ENCODE measurements at places on chromosomes 12 and 14.

GRCh38 chr12:64580681-64581080 lies 29.6 kb upstream of the RASSF3 start:
- no peak for DNase-seq

GRCh38 chr14:24267516-24267915 lies 3.9 kb downstream of the RABGGTA start:
- DNase-seq = no peak

DNA sequence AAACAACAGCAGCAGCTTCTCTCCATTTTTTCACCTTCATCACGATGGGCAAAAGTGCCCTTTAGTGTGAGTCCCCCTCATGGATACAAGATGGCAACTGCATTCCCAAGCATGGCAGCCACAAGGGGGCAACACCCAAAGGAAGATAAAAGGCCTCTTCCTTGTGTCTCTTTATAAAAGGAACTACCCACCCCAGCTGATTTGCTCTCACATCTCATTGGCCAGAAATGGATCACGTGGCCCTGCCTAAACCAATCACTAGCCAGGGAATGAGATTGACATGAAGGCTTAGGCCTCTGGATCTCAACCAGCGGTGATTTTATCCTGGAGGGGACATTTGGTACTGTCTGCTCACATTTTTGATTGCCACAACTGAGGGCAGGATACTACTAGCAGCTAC lies 21.9 kb upstream of the IFT81 start:
- peak; percentile 42 for DNase-seq

GRCh38 chr14:92877757-92878431 lies 45.1 kb upstream of the CHGA start:
- DNase-seq = no peak

GRCh38 chr12:10557329-10557728 lies 51.6 kb downstream of the EIF2S3B start:
- no peak for DNase-seq

DNA sequence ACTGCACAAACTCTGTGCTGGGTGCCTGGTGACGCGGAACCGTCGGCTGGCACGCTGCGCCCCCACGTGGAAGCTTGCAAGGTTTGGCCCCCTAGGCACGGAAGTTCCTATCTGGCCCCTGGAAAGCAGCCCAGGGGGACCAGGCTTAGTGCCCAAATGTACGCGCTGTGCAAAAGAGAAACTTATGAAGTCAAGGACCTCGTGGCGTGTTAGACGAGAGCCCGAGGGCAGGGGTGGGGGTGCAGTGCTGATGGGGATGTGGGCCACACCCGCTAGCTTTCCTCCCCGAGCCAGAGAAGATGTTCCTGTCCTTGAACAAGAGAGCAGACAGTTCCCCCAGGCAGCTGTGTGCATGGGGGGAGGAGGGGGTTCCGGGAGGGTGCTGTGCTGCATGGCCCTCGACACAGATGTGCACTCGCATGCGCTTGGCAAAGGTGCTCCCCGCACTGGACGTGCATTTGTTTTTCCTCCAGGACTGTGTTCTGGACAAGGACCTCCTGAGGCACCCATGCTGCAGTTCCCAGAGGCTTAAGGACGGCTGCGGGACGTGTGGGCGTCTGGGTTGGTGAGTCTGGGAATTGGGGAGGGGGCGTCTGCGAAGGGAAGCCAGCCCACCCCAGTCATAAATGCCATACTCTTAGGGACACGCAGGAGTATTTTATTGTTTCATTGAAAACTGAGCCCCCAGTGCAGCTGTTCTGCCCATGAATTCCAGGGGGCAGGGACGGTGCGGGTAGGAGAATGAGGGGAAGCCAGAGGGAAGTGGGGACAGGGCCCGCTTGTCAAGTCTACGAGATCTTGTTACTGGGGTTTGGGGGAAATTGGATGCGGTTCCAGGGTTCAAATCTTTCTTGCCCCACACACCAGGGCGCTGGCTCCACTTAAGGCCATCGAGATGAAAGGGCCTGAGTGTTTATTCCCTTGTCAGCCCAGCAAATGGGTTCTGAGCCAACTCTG lies 80.0 kb downstream of the NTF3 start:
- DNase-seq = peak; percentile 10

DNA sequence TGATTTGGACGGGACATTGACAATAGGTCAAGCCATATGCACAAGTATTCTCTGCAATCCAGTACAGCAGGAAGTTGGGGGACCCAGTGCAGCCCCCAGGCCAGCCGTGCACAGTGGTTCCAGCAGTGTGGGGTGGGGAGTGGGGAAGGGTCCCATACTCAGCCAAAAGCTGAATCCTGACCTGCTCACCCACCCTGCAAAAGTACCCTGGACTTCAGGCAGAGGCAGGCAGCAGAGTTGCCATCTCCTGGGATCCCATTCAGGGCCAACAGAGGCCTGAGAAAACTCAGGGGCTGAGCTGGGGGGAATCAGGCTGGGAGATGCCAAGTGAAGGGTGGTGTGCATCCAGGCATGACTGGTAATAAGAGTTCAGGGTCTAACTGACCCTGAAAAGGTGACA lies 83.9 kb downstream of the ALG10 start:
- no peak for DNase-seq

DNA sequence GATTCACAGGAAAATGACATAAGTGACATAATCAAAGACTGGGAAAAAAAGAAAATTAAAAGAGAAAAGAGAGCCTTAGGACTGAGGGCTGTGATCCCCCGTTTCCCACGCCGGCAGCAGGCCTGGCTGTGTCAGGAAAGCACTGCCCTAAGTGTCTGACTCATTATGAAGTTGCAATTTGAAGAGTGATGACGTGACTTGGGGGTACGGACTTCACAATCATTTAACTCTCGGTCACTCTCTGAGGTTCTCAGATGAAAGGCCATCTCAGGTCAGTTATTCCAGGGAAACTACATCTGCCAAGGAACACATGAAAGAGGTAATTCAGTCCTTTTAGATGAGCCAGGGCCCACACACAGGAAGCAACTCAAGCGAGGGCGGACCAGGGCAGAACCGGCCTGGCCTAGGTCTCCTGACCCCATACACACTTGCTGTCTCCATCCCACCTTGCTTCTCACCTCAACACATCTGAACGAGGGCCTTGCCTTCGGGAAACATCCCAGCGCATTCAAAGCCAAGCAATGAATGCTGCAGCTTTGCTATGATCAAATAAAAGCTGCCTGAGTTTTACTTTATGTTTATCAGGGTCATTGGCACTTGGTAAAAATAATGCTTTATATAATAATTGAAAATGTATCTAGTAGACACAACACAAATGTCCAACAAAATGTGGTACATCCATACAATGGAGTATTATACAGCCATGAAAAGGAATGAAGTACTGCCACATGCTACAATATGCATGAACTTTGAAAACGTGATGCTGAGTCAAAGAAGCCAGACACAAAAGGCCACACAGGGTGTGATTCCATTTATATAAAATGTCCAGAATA lies 2.7 kb downstream of the SSH1 start:
- peak; percentile 20 for DNase-seq

DNA sequence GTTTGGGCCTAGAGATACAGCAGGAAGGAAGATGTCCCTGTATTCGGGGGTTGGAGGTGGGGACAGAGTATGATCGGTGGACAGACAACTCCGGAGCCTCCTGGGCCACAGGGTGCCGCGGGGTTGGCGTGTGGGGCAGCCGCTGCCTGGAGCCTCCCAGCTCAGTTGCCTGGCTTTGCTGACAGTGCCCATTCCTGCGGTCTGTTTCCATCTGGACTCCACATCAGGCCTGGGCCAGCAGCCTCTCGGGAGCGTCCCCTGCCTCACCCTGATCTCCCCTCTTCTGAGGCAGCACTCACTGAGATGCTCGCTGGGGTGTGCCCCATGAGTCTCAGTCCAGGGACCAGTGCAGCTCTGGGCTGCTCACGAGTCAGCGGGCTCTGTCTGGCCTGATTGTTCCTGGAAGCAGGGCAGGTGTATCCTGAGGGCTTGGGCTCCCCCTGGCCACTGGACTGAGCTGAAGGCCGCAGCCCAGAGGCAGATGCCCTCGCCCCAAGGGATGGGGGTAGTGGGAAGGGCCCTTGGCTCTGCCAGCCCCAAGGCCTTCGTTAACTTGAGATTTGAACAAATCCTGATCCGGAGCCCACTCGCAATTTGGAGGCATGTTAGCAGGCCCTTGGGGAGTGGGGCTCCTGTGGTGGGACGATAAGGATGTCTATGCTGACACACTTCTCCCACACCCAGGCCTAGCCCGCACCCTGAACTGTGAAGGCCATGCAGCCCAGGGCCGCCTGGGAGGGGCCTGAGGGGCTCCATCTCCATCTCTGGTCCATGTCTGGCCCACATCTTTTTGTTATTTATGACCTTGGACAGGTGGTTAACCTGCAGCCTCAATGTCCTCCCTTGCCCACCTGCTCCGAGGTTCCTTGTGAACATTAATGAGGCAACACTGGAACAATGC lies 7.5 kb downstream of the HIP1R start:
- DNase-seq = no peak

DNA sequence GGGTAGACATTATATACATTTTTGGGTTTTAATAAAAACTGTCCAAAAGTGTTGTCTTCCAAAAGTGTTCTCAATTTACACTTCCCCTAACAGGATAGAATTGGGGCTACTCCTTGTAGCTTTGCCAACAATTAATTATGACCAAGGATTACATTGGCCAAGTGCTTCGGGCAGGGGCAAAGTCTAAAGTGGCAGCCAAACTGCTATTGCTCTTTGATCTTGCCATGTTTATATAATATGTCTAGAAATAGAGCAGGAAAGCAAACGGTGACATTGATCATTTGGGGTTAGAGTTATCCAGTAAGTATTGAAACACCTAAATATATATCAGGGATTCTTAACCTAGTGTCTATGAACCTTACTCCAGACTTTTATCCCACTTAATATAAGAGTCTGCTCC lies 31.2 kb upstream of the IGF1 start:
- DNase-seq = no peak

DNA sequence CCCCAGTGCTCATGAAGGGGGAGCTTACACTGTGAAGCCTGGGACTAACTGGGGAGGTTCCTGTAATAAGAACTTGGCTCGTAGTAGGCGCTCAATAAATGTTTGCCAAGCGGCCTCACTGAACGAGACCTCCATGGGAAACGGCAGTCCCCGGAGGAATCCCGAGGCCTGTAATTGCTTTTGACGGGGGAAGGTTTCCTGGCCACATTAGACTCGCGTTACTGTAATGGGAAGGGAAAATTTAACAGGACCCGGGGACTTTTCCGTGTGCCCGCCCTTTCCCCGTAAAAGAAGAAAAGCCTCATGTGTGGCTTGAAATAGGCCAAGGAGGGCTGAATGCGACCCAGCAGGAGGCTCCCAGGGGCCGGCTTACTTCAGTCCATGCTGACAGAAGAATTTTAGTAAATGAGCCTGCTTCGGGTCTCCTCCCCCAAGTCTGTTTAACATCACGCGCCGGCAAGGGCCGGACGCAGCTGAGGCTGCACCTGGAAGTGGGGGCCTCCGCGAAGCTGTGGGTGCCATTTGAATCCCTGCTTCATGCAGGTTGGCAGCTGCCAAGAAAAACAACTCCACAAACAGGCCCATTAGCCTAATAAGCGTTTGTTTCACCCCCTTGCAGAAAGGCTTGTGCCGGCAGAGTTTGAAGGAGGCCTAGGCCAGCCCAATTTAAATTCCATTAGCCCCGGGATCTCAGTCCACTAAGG lies 39.8 kb upstream of the PWP1 start:
- DNase-seq = no peak

GRCh38 chr12:19208456-19208855 lies 78.9 kb downstream of the PLEKHA5 start:
- no peak for DNase-seq

- no peak for DNase-seq
Observed at GRCh38 chr14:23432102-23432925, 3.1 kb downstream of the MYH7 start.

GRCh38 chr12:904010-904414 lies 45.5 kb downstream of the RAD52 start:
- peak; percentile 79 for DNase-seq

- no peak for DNase-seq
Observed at GRCh38 chr14:100342195-100342594, 19.1 kb downstream of the SLC25A47 start.

- no peak for DNase-seq
Observed at GRCh38 chr12:102776041-102776440, 141.0 kb downstream of the PAH start.

GRCh38 chr12:45670346-45671065 lies 59.0 kb upstream of the ARID2 start:
- no peak for DNase-seq

GRCh38 chr14:89650077-89650978 lies 233.3 kb upstream of the FOXN3 start:
- no peak for DNase-seq

DNA sequence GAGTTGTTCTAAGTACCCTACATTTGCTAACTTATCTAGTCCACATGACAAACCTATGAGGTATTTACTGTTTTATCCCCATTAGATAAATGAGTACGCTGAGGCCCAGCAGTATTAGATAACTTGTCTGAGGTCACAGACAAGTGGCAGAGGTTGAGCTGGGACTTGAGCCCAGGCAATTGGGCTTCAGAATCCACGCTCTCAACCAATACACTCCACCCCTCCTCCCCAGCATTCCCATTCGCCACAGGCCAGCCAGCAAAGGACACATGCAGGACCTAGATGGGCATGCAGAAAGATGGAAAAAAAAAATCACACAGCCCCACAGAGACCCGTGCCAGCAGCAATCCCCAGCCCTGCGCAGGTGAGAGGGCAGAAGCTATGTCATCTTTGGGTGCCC lies 12.4 kb downstream of the HDAC7 start:
- no peak for DNase-seq

- peak; percentile 22 for DNase-seq
Observed at GRCh38 chr14:94485944-94486841, 10.2 kb upstream of the SERPINA9 start.

DNA sequence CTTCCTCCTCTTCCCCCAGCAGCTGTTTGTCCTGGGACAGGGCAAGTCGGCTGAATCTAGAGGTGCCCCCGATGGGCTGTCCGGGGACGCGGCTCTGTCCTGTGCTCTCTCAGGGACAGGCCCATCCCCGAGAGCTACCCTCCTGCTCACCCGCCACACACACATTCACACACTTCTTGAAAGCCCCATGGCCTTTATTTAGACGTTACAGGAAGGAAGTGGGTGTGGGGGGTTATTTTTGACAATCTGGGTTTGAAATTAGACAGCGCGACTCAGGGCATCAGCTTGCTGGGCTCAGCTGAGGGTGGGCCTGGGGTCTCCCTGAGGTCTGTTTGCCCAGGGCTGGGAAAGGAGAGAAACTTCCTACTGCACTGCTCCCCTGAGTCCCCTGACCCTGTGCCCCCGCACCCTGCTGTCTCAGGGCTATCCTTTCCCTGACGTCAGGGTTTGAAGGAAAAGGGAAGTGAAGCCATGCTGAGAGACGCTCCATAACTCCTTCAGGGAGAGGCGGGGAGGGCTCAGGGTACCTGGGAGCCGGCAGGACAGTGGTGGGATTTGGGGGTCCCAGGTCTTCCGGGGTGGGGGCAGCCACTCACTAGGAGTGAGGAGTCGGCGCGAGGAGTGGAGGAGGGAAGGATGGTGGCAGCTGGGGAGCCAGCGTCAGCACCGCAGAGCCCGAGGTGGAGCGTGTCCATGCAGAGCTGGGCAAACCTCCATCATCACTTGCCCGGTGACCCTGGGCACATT lies 8.1 kb downstream of the PTPN6 start:
- DNase-seq = no peak

All from hematopoietic multipotent progenitor cell treated with erythropoietin and hydrocortisone succinate and interleukin-3 and kit ligand, for 15 days (in vitro differentiated cells).